ENCODE measurements at places on chromosomes 2 and 18.

- H3K27me3 ChIP-seq: peaks cover 29% of the 10 kb centered on the region
- H3K27ac ChIP-seq: no peak overlapping the region
- no peak for DNase-seq
- H3K4me3 ChIP-seq: no peak overlapping the region
- H3K36me3 ChIP-seq: no peaks in the 10 kb centered on the region
Measured at GRCh38 chr2:121075006-121075551, 209.9 kb downstream of the TFCP2L1 start.

DNA sequence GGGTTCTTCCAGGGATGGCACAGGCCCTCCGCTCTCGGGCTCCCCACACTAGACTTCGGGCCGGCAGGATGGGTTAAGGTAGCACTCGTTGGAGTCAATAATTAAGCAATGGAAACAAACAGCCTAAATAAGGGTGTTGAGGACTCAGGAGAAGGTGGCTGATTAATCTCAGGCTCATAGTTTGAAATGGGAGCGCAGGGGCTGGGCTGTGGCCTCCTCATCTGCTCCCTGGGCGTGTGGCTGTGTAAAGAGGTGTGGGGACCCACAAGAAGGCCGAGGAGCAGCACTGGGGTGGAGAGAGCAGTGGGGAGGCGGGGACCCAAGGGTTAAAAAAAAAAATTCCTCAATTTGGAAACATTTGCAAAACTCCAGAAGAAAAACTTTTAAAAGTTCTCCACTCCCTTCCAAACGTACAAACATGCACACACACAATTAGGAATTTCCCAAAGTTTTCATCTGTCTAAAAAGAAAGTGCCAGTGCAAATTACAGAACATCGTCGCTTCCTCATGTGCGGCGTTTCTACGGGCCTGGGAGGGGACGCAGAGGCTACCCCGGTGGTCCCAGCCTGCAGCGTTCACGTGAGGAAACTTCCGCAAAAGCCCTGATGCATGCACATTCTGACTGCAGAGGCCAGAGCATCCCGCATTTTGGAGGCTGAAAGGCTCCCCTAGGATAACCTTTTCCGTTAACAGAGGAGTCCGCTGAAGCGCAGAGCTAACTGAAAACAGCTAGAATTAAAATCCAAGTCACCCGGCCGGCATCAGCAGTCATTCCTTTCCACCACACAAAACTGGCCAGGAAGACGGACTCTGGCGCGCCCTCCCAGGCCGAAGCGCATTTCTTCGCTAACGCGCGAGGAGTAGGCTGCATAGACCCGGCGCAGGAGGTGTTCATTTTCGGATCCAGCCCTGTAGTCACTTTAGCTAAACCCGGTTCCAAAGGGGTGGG lies 1.0 kb upstream of the TUBB6 start:
- H3K4me1 ChIP-seq: peaks cover 6% of the 10 kb centered on the region
- H3K27me3 ChIP-seq: peaks cover 47% of the 10 kb centered on the region
- no peaks in the 10 kb centered on the region for H3K36me3 ChIP-seq

DNA sequence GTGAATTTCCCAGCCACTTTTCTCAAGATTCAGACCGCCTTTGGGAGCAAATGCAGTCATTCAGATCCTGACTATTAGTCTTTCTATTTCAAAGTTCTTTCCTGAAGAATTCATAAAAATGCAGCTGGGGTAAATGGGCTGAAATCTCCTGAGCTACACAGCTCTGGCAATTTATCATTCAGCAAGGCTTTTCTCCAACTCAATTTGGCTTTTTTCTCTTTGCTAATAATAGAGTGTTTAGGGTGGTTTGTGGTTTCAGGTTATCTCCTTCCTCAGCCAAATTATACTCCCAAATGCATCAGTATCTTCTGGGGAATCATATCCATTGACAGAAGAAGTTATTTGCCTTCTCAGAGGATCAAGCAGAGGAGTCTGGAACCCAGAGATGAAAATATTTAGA lies 282.4 kb upstream of the SLC14A2 start:
- no peaks in the 10 kb centered on the region for H3K36me3 ChIP-seq
- H3K27ac ChIP-seq: no peak overlapping the region
- H3K4me1 ChIP-seq: no peaks in the 10 kb centered on the region

DNA sequence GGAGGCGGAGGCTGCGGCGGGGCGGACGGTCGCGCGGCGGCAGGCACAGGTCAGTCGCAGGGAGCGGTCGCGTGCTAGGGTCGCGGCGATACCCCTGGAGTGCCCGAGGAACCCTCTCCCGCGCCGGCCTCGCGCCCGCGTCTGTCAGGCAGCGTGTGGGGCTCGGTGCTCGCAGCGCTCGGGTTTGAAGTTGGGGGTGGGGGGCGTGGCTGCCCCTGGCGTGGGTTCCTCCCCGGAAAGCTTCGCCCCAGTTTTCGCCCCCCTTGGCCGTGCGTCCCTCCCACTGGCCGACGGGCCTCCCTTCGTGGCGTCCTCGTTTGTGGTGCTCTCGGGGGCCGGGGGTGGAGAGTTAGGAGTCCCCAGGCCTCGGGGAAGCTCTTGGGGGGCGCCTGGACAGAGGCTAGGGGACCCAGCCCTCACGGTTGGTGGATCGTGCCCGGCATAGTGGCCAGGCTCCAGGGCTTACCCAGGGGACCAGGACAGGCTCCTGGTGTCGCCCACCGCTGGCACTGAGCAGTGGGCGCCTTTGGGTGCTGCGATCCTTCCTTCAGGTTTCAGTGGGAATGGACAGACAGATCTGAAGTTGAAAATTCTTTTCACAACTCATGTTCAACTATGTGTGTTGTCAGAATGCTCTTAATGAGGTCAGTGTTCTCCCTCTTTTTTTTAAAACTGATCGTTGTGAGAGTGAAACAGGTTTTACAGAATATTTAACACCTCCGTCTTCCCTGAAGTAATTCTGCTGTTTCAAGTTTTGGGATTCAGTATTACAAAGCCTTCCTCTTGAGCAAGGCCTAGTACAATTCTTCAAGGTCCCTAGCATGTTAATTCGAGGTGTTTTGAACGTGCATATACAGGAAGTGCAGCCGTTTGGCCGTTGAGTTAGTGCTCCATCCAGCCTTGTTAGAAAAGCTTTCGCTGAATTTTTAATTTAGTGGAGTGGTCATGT lies 604 bp downstream of the RALBP1 start:
- H3K36me3 ChIP-seq: peaks cover 12% of the 10 kb centered on the region
- peak; percentile 22 for DNase-seq
- peak overlapping the region; percentile 99 for H3K4me3 ChIP-seq
- H3K4me1 ChIP-seq: peaks cover 29% of the 10 kb centered on the region
- H3K27me3 ChIP-seq: peaks cover 16% of the 10 kb centered on the region

GRCh38 chr18:32264401-32264800 lies 74.6 kb downstream of the MEP1B start:
- DNase-seq: no peak
- no peaks in the 10 kb centered on the region for H3K4me1 ChIP-seq

DNA sequence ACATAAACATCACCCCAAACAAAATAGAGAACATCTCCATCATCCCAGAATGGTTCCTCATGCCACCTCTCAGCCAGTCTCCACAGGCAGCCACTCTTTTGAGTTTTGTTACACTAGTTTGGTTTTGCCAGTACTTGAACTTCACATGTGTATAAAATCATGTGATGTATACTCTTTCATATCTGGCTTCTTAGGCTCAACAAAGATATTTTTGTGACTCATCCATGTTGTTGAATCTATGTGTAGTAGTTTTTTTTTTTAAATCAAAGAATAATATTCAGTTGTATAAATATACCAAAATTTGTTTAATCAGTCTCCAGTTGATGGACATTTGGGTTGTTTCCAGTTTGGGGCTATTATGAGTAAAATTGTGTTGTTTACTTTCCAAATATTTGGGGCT lies 75.9 kb downstream of the PMS1 start:
- no peak overlapping the region for H3K4me3 ChIP-seq
- peaks cover 2% of the 10 kb centered on the region for H3K36me3 ChIP-seq
- no peaks in the 10 kb centered on the region for H3K4me1 ChIP-seq
- H3K27me3 ChIP-seq: no peaks in the 10 kb centered on the region
- no peak for DNase-seq

GRCh38 chr2:201904538-201905420 lies 98.4 kb downstream of the CDK15 start:
- H3K27me3 ChIP-seq: peaks cover 43% of the 10 kb centered on the region
- peaks cover 3% of the 10 kb centered on the region for H3K4me1 ChIP-seq
- peaks cover 6% of the 10 kb centered on the region for H3K36me3 ChIP-seq
- DNase-seq: no peak
- H3K27ac ChIP-seq: peak overlapping the region; percentile 72
- H3K4me3 ChIP-seq: no peak overlapping the region

DNA sequence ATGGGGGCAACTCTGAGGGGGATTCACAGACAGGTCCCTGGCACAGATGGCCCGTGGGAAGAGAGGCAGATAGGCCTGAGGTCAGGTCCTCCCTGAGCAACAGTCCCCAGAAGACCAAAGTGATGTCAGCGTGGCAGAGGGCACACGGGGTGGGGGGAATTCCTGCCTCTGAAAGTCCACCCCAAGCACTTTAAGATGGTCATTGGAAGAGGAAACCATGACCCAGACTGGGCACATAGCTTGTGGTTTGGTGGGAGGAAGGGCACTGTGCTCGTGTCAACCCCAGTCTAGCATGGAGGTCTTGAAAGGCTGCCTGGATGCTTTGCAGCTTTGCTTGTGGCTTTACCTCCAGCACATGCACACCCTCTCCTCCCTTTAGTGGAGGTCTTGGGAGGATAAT lies 38.0 kb upstream of the SIX2 start:
- H3K36me3 ChIP-seq: no peaks in the 10 kb centered on the region
- no peak overlapping the region for H3K4me3 ChIP-seq
- H3K4me1 ChIP-seq: no peaks in the 10 kb centered on the region
- no peak overlapping the region for H3K27ac ChIP-seq

GRCh38 chr2:239805414-239805813 lies 219.7 kb downstream of the NDUFA10 start:
- H3K27ac ChIP-seq: no peak overlapping the region
- no peak overlapping the region for H3K4me3 ChIP-seq
- no peaks in the 10 kb centered on the region for H3K36me3 ChIP-seq
- DNase-seq: no peak

- no peaks in the 10 kb centered on the region for H3K27me3 ChIP-seq
- no peak for DNase-seq
- no peak overlapping the region for H3K27ac ChIP-seq
Measured at GRCh38 chr2:171244970-171245782, 84.5 kb upstream of the TLK1 start.

- H3K27ac ChIP-seq: no peak overlapping the region
- no peaks in the 10 kb centered on the region for H3K36me3 ChIP-seq
- H3K4me1 ChIP-seq: no peaks in the 10 kb centered on the region
- no peak for DNase-seq
Measured at GRCh38 chr2:70705160-70705850, 62.7 kb downstream of the ADD2 start.

DNA sequence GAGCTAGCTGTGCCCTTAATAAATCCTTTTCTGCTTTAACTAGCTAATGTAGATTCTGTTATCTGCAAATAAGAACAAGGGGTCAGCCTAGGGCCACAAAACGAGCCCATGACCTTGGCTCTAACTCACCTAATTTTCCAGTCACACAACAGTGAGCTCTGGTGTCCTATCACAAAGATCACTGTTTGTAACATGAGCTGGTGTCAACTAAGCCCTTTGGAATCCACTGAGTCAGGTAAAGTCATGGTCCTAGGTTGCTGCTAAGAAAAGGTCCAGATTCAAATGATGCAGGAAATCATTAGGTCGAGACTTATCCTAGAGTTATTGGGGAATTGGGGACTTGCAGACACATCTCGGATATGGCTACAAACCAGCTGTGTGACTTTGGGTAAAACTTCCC lies 49.9 kb downstream of the ST8SIA5 start:
- no peaks in the 10 kb centered on the region for H3K36me3 ChIP-seq
- peaks cover 4% of the 10 kb centered on the region for H3K4me1 ChIP-seq
- H3K4me3 ChIP-seq: no peak overlapping the region
- DNase-seq: no peak
- H3K27ac ChIP-seq: no peak overlapping the region

DNA sequence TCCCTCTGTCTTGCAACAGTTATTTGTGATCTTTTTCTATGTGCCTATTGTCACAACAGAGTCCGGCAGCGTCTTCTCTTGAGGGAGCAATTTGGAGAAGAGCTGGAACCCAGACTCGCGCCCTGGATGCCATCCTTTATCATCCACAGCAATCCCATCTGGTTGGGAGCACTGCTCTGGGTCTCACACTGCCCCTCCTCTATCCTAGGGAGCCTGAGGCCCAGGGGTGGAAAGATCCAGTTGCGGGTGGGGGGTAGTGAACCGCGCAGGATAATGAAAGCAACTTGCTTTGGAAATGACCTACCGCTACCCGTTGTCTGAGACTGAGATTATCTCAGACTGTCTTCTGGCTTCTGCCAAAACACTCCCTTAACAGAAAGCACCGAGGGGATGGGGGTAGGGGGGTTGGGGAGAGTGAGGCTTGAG lies 713 bp downstream of the WBP1 start:
- H3K4me3 ChIP-seq: peak overlapping the region; percentile 100
- H3K36me3 ChIP-seq: peaks cover 10% of the 10 kb centered on the region
- DNase-seq: no peak
- H3K4me1 ChIP-seq: peaks cover 58% of the 10 kb centered on the region

DNA sequence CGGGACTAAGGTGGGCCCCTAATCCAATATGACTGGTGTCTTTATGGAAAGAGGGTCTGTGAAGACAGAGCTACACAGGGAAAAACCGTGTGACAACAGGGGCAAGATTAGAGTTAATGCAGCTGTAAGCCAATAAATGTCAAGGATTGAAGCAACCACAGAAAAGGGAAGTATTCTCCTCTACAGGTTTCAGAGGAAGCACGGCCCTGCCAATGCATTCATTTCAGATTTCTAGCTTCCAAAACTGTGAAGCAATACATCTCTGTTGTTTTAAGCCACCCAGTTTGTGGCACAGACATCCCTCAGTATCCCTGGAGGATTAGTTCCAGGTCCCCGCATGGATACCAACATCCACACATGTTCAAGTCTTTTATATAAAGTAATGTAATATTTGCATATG lies 48.8 kb downstream of the SPP2 start:
- no peak overlapping the region for H3K4me3 ChIP-seq
- peaks cover 36% of the 10 kb centered on the region for H3K4me1 ChIP-seq
- H3K36me3 ChIP-seq: peaks cover 3% of the 10 kb centered on the region

GRCh38 chr2:217743966-217744761 lies 258.6 kb downstream of the TNS1 start:
- H3K4me1 ChIP-seq: peaks cover 2% of the 10 kb centered on the region
- peaks cover 7% of the 10 kb centered on the region for H3K27me3 ChIP-seq
- H3K4me3 ChIP-seq: no peak overlapping the region
- DNase-seq: no peak
- H3K36me3 ChIP-seq: no peaks in the 10 kb centered on the region

GRCh38 chr2:191299866-191300265 lies 54.7 kb downstream of the MYO1B start:
- H3K27ac ChIP-seq: no peak overlapping the region
- H3K36me3 ChIP-seq: no peaks in the 10 kb centered on the region
- DNase-seq: no peak
- no peak overlapping the region for H3K4me3 ChIP-seq
- H3K4me1 ChIP-seq: peaks cover 2% of the 10 kb centered on the region
- H3K27me3 ChIP-seq: peaks cover 36% of the 10 kb centered on the region

All from T-helper 17 cell (primary cell).